ENCODE measurements at places on chromosomes 12 and 14.

DNA sequence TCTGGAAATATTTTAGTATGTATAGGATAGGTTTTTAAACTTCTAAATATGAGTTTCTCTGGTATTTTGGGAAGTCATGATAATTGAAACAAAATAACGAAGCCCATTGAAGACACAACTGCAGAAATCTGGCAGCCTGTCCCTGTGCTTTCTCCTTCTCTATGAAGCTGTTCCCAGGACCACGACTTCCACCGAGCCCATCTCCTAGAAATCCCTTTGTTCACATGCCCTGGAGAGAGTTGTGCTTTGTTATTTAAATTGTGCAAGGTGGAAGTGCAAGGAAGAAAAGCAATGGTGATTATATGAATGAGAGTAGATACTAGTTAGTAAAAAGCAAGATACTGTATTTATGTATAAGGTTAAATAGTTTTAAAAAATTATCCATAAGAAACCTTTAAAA lies 32.2 kb downstream of the STK38L start:
- DNase-seq = no peak

GRCh38 chr14:101836135-101836534 lies 74.6 kb downstream of the PPP2R5C start:
- DNase-seq = no peak

- no peak for DNase-seq
These were observed 3.1 kb downstream of the KRT82 start for GRCh38 chr12:52402873-52403540.

DNA sequence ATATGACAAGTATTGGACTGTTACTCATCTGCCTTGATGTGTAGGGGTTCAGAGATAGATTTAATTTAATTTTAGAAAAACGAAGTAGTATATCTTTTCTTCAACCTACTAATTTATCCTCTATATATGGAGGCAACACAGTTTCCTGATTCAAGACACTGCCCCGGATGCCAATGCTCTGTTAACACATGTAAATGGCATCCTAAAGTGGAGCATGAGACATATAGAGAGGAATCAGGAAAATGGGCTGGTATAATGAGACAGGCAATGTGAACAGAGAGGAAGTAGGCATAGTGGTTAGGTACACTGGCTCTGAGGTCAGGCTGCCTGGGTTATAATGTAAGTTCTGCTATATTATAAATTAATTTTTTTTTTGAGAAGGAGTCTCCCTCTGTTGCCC lies 85.6 kb downstream of the OTOGL start:
- DNase-seq = no peak

DNA sequence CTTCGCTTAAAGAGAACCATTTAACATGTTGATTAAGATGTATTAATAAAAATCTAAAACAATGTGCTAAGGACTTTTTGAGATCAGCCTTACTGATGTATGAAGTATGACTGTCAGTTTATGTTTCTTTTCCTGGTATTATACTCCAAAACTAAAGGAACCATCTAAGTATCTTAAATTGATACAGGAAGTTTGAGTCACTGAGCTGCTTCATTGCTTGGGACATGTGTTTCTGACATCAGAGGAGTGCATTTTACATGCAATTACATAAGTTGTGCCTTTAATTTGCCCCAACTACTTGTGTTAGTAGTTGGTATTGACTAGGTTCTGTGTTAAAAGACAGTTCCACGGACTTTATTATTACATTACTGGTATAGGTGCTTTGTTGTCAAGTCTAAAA lies 50.9 kb downstream of the PROX2 start:
- no peak for DNase-seq

GRCh38 chr14:54360667-54361066 lies 36.1 kb upstream of the CDKN3 start:
- no peak for DNase-seq

- DNase-seq = no peak
These were observed 49.3 kb upstream of the AMN start for GRCh38 chr14:102873131-102873530.

DNA sequence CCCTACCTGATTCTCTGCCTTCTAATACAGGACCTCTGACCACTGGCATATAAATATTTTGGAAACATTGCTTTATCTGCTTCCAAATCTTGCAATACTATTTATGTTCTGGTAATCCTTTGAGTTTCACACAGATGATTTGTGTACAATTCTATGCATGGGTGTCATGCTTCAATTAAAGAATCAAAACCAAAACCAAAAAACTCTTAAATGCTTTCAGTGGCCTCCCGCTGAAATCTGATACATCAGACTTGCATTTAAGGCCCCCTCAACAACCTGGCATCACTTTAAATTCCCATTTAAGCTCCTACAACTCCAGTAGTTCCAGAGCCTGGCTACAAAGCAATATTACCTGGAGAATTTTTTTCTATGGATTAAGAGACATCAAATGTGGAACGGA lies 221.7 kb upstream of the NAV3 start:
- no peak for DNase-seq

GRCh38 chr14:89357655-89358297 lies 59.3 kb downstream of the FOXN3 start:
- DNase-seq = no peak

GRCh38 chr12:92144631-92145480 lies 790 bp downstream of the BTG1 start:
- peak; percentile 71 for DNase-seq

- DNase-seq = no peak
These were observed 229.1 kb upstream of the PELI2 start for GRCh38 chr14:55889124-55889523.

- no peak for DNase-seq
These were observed 229.9 kb upstream of the HMGA2 start for GRCh38 chr12:65594409-65594808.

DNA sequence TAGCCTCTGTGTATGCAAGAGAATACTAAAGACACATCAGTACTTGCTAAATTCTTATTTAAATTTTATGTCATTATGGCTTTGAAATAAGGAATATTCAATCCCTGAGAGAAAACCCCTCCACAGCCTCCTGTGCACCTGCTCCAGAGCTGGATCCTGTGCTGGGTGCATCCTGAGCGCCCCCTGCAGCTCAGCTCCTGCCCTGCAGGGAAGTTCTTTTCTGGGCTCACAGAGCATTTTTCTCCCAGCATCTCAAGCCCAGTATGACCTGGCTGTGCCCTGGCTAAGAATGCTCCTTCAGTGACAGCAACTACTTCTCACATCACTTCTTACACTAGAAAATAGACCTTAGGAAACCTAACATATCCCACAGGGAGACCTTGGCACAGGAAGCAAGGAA lies 1211.7 kb downstream of the TMEM121 start:
- DNase-seq = peak; percentile 62

GRCh38 chr14:83164016-83164415 lies 1630.4 kb upstream of the SEL1L start:
- no peak for DNase-seq

GRCh38 chr14:104786091-104786586 lies 9.4 kb downstream of the AKT1 start:
- DNase-seq = no peak

- DNase-seq = no peak
These were observed 49.8 kb downstream of the FAR2 start for GRCh38 chr12:29198901-29199300.

GRCh38 chr14:68365228-68365627 lies 427.6 kb downstream of the ZFP36L1 start:
- no peak for DNase-seq
